Ovary (tissue), 10 donors: ENCODE measurements at places on chromosomes 16 and 17. TPM values are rescaled to one million over a fixed set of nuclear protein-coding genes. Genes with fewer than 3 reads are reported as not detected.

DNA sequence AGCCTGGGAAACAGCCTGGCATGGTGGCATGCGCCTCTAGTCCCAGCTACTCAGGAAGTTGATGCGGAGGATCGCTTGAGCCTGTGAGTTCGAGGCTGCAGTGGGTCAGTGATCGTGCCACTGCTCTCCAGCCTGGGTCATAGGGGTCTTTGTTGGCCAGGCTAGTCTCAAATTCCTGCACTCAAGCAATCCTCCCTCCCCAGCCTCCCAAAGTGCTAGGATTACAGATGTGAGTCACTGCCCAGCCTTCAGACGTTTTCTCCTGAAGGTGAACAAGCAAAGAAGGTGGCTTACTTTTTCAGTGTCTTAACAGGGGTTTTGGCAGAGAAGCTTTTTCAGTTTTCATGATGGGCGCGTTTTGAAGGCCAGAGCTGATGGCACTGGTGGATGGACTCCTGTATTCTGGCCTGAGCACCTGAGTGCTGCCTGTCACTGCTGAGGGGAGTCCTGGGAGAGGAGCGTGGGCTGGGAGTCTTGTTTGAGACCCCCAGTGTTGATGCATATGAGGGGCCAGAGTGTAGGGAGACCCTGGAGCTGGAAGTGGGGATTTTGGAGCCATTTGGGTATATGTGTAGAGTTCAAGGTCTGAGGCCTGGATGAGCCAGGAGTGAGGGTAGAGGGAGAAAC lies 41.4 kb downstream of the FOXK2 start:
- H3K4me1 ChIP-seq = peaks cover 10% of the 10 kb centered on the region
- no peak overlapping the region for H3K27ac ChIP-seq
- no peak for DNase-seq
- H3K36me3 ChIP-seq = no peaks in the 10 kb centered on the region
- no peak overlapping the region for H3K4me3 ChIP-seq
- no peaks in the 10 kb centered on the region for H3K27me3 ChIP-seq

IGFALS gene
- 0.34 TPM for total RNA-seq

GRCh38 chr17:15257258-15257788 lies 7.8 kb downstream of the PMP22 start:
- no peaks in the 10 kb centered on the region for H3K36me3 ChIP-seq
- H3K4me1 ChIP-seq = peaks cover 19% of the 10 kb centered on the region
- no peaks in the 10 kb centered on the region for H3K27me3 ChIP-seq
- DNase-seq = peak; percentile 74
- H3K27ac ChIP-seq = peak overlapping the region; percentile 5
- H3K4me3 ChIP-seq = peak overlapping the region; percentile 30

GRCh38 chr17:55931446-55931845 lies 180.6 kb downstream of the PCTP start:
- H3K4me1 ChIP-seq = no peaks in the 10 kb centered on the region
- DNase-seq = no peak
- H3K36me3 ChIP-seq = no peaks in the 10 kb centered on the region
- H3K27me3 ChIP-seq = no peaks in the 10 kb centered on the region
- no peak overlapping the region for H3K27ac ChIP-seq

GRCh38 chr17:57871155-57871554 lies 21.3 kb upstream of the MRPS23 start:
- H3K27ac ChIP-seq = no peak overlapping the region
- peaks cover 28% of the 10 kb centered on the region for H3K4me1 ChIP-seq
- no peaks in the 10 kb centered on the region for H3K36me3 ChIP-seq
- DNase-seq = no peak
- H3K4me3 ChIP-seq = no peak overlapping the region

GRCh38 chr17:29177541-29177870 lies 2.7 kb downstream of the MYO18A start:
- H3K36me3 ChIP-seq = no peaks in the 10 kb centered on the region
- peaks cover 21% of the 10 kb centered on the region for H3K4me1 ChIP-seq
- H3K4me3 ChIP-seq = no peak overlapping the region
- H3K27me3 ChIP-seq = no peaks in the 10 kb centered on the region

COL1A1 gene
- 523 TPM for total RNA-seq

FHOD1 gene
- total RNA-seq = 61.5 TPM

GRCh38 chr16:85673529-85674417 lies 15.0 kb downstream of the GINS2 start:
- H3K27ac ChIP-seq = no peak overlapping the region
- no peak overlapping the region for H3K4me3 ChIP-seq
- no peaks in the 10 kb centered on the region for H3K27me3 ChIP-seq
- H3K4me1 ChIP-seq = peaks cover 6% of the 10 kb centered on the region
- H3K36me3 ChIP-seq = no peaks in the 10 kb centered on the region

GRCh38 chr17:71335212-71335611 lies 785.6 kb upstream of the SOX9 start:
- no peaks in the 10 kb centered on the region for H3K27me3 ChIP-seq
- H3K27ac ChIP-seq = no peak overlapping the region
- H3K36me3 ChIP-seq = no peaks in the 10 kb centered on the region
- H3K4me3 ChIP-seq = no peak overlapping the region

CTRB1 gene
- total RNA-seq = 11.0 TPM

TP53TG3D gene
- 0.69 TPM for total RNA-seq

DNA sequence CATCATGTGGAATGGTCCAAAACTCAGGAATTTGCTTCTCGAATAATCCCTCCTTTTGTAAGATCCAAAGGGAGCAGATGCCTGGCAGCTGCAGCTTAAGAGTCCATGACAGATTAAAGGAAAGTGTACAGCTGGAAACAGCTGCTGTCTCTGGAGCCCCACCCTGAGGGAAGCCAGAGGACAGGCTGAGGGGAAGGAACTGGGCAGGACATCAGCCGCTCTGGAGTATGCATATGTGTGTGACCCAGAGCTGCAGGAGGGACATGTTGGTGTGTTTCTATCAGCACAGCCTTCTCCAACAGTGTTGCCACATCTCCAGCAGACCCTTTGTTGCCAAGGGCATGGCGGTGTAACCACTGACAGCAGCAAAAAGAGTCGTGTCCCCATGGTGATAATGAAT lies 46.2 kb downstream of the CYB561 start:
- no peak overlapping the region for H3K4me3 ChIP-seq
- DNase-seq = peak; percentile 70
- H3K4me1 ChIP-seq = peaks cover 19% of the 10 kb centered on the region
- H3K36me3 ChIP-seq = no peaks in the 10 kb centered on the region

DNA sequence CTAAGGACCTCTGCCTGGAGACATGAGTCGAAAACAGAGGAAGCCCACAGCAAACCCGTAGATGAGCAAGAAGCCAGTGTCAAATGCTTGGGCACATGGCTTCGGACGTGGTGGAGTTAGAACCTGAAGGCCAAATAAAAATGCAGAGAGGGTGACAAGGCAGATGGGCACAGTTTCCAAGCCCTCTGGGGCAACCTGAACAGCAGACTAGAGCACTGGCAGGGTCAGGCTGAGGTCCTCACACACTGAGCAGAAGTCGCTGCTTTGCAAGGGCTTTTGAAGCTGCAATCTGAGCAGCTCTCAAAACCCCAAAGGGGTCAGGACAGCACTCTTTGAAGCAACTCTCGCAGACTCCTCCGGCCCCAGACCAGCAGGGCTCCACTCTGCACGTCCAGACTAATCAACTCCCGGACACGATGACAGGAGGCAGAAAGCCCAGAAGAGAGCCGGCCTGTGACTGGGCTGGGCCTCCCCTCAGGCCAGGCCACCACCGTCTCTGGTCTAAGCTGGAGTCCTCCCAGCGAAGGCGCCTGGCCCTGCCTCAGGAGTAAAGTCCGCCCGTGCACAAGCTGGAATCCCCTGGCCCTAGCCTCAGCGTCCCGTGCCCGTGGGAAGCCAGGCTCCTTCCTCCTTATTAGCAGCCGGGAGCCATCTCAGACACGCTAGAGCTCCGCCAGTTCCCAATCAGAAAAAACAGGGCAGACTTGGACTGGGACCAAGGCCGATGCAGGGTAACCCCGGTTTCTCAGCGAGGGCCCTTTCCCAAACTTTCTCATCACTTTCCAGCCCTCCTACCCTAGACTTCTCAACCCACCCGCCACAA lies 924 bp downstream of the SMARCD2 start:
- peak overlapping the region; percentile 100 for H3K4me3 ChIP-seq
- DNase-seq = peak; percentile 75
- peaks cover 25% of the 10 kb centered on the region for H3K4me1 ChIP-seq
- H3K27me3 ChIP-seq = no peaks in the 10 kb centered on the region
- H3K36me3 ChIP-seq = no peaks in the 10 kb centered on the region

- H3K4me1 ChIP-seq = no peaks in the 10 kb centered on the region
- no peak overlapping the region for H3K4me3 ChIP-seq
- no peak for DNase-seq
- no peak overlapping the region for H3K27ac ChIP-seq
Measured at GRCh38 chr17:81050645-81051625, 16.0 kb downstream of the BAIAP2 start.

GRCh38 chr16:88645941-88646340 lies 4.9 kb downstream of the CYBA start:
- H3K27me3 ChIP-seq = no peaks in the 10 kb centered on the region
- no peak overlapping the region for H3K4me3 ChIP-seq
- H3K36me3 ChIP-seq = no peaks in the 10 kb centered on the region
